ENCODE measurements at places on chromosomes 6 and 20.

DNA sequence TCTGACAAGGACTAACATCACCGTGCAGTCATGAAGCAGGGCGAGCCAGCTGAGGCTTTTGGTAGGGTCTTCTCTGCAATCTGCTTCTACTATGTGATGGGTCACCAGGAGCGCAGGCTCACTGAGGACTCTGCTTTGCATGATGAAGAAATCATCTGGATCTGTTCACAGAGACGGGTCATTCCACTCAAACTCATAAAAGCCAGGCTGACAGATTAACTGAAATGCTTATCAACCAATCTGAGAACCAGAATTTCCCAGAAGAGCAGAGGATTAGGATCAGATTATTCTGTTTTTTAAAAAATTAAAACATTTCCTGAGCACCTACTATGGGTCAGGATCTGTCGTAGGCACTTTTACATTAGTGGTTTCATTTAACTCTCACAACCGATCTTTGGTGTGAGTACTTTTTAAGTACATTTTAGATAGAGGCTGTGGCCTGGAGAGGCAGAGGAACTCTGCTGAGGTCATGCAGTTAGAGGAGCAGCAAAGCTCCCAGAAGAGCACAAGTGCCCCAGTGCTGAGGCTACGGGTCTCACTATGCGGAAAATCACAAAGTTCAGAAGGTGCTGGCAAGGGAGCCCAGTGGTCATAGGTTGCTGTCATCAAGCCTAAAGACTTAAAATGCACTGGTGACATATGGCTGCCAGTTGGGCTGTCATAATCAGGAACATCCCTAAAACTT, 109.1 kb downstream of the BACH2 start:
- no peak for DNase-seq

DNA sequence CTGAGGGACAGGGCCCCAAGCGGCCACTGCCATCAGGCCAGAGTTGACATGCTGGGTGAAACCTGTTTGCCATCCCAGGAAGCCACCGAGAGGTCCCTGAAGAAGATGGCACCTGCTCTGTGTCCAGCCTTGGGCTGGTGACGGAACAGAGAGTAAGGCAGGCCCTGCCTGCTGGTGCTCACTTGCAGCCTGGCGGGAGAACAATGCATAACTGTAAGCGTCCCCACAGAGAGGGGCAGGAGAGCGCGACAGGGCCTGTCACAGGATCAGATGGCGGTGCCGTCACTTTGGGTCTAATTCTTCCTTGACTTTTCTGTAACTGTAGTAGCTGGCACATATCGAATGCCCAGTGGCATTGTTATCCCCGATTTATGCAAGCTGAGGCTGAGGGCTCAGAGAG, 29.0 kb upstream of the VSTM2L start:
- no peak for DNase-seq

- no peak for DNase-seq
Observed at GRCh38 chr6:36207155-36207554, 10.6 kb downstream of the BRPF3 start.

GRCh38 chr20:48531505-48531904, 296.3 kb downstream of the PREX1 start:
- DNase-seq, result no peak

- DNase-seq, result no peak
Observed at GRCh38 chr6:127893541-127893940, 7.3 kb downstream of the THEMIS start.

DNA sequence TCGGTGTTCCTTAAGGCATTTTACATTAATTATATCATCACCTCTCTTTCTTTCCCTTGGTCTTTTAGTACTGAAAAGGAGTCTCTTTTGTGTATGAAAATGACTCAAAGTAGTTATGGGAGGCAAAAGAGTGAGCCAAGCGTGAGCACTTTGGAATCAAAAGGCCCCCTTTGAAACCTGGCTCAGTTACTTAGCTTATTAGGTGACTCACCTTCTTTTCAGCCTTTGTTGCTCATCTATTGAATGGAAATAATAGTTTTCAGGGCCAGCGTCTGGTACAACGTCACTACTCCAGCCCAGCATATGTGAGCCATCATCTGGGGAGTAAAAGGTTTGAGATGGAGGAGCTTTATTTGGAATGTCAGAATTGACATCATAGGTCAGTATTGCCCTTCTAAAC, 147.4 kb upstream of the SCGN start:
- DNase-seq, result no peak

DNA sequence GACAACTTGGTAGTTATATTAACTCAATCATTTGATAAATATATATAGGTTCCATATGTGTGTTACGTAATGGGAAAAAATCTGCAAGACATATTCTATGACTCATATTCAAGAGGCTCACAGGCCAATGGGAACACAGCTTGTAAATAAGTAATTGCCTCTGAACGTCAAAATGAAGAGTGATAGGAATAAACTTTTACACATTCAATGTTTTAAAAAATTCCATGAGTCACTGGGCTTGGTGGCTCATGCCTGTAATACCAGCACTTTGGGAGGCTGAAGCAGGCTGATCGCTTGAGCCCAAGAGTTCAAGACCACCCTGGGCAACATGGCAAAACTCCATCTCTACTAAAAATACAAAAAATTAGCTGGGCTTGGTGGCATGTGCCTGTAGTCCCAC, 209.4 kb upstream of the MCHR2 start:
- DNase-seq, result no peak

- no peak for DNase-seq
Observed at GRCh38 chr20:5067877-5068645, 51.7 kb downstream of the PCNA start.

DNA sequence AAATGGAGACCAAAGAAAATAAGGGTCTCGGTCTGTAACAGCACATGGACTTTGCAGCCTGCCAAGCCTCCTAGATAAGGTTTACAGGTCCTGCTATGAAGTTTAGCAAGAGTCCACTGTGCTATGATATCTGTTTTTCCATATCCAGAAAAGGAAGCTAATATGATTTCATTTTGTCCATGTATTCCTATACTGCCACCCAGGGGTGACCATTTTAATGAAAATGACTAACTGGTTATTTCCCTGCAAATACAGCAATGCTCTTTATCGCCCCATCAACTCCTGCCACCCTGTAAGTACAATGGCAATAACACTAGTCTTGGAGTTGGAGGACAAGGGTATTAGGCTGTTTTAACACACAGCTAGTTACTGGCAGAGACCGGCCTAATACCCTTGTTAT, 115.2 kb upstream of the GLP1R start:
- no peak for DNase-seq

DNA sequence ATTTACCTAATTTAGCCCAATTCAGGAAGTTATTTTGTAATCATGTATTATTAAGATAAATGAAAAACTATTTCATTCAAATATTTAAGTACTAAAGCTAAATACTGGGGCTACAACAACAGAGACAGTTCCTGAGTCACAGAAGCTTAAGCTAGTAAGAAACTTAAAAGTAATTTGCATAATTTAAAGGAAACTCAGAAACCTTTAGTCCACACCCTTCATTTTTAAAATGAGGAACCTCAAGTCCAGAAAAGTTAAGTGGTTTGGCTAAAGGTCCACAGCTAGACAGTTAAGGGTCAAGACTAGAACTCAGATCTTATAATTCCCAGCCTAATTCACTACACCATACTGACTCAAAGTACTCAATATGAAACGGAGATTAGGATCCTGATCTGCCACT, 7.2 kb downstream of the LMBRD1 start:
- no peak for DNase-seq

DNA sequence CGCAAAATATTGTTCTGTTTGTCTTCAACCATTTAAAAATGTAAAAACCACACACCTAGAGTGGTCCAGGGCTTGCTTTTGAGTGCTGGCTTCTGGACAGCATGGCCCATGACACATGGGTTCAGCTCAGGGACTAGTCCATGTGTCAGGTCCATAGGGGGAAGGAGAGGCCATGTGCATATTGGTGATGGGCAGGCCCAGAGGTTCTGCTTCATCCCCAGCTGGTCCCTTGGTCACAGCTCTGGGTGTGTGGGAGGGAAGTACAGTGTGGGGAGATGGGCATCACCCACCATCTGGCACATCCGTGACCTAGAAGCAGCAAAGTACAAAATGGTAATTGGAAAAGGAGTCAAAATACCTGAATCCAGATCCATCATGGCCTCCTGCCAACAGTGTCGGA, 50.7 kb downstream of the STK35 start:
- no peak for DNase-seq

DNA sequence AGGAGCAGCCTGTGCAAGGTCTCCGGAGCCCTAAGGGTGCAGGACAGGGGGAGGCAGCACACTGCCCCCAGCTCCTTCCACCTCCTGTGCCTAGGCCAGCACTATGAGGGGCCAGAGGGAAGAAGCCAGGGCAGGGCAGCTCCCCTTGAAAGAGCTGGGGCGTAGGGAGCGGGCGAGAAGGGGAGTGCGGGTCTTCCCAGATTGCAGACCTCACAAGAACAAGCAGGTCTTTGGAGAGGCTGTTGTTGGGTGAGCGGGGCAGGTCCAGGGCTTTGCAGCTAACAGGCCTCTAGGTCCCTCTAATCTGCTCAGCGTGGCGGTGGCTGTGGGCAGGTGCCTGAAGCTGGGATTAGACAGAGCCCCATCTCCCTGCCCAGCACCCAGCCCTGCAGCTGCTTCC, 22.4 kb upstream of the CST1 start:
- DNase-seq, result no peak

GRCh38 chr20:9119776-9120175, 50.9 kb downstream of the PLCB4 start:
- peak; percentile 3 for DNase-seq

GRCh38 chr20:542777-543368, 717 bp downstream of the CSNK2A1 start:
- DNase-seq, result no peak

- DNase-seq, result no peak
Observed at GRCh38 chr6:131101911-131102680, 33.2 kb upstream of the AKAP7 start.

DNA sequence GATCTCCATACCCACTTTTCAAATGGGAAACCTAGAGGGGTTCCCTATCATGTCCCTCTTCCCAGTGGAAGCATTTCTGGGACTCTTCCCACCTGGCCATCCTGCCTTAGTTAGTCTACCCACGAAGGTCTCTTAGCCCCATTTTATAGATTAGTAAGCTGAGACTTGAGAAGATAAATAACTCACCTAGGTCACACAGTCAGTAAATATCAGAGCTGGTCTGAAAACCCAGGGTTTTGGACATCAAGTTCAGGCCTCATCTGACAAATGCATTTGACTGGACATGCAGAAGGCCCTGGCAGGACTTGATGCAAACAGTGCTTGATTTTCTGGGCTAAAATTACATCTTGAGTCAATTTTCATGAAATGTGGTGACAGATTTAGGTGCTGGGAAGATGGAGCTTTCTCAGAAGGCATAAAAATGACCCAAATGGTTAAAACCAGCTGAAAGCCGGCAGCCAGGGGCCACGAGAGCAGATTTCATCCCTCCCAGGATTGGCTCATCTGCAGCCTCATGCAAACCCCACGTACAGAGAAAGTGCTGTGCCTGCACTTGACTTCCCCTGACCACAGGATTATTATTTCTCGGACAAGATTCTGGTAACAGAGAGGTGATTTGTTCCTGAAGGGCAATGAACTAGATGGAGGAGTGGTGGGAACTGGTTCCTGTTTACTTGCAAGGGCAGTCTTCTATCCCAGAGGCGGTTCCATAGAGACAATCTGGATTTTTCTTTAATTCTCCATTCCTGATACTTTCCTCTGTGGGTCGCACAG, 23.1 kb downstream of the CPNE5 start:
- no peak for DNase-seq

DNA sequence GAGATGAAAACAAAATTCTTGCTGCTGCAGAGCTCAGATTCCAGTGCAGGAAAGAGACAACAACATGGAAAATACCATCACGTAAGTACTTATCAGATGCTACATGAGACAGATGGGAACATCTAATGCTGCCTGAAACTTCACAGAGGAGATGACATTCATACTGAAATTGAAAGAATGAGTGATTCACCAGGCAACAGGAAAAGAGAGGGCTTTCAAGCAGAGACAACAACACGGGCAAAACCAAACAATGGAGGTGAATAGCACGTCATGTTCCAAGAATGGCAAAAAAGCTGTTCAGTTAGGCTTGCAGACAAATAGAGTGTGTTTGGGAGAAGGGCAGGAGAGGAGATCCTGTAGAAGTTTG, 39.3 kb downstream of the GTF2H5 start:
- DNase-seq, result no peak

DNA sequence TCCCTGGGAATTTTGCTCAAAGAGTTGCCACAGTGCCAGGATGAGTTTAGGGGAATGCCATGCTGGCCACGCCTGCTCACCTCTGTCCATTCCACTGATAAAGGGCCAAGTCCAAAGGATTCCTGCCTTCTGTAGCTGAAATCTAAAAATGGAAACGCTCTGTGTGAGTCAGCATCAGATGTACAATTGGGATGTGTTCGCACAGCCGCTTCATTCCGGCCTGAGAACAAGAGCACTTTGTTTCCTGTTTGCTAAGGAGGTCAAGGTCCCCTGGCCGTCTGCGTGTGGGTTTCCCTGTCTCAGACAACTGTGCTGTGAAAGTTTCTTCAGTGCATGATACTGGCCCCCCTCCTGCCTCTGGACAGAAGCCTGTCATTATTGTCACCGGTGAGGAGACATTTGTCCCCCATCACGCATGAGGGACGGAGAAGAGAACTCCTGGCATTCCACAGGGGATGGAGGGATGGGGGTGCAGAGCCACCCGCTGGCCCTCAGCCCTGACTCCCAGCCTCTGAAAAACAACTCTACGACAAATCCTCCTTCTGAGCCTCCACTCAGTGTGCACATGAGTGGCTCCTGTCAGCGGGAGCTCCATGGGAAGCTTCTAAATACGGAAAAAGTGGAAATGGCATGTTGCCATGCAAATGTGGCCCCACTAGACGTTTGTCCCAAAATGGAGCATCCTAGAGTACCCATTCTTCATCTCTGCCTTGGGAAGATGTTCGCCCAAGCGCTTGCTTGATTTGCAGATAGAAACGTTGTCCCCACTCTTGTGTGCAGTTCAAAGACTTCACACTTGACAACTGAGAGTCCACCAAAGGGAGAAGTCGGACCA, 143.5 kb upstream of the AFDN start:
- peak; percentile 91 for DNase-seq

- DNase-seq, result peak; percentile 6
Observed at GRCh38 chr6:85015396-85015990, 251.1 kb upstream of the TBX18 start.

DNA sequence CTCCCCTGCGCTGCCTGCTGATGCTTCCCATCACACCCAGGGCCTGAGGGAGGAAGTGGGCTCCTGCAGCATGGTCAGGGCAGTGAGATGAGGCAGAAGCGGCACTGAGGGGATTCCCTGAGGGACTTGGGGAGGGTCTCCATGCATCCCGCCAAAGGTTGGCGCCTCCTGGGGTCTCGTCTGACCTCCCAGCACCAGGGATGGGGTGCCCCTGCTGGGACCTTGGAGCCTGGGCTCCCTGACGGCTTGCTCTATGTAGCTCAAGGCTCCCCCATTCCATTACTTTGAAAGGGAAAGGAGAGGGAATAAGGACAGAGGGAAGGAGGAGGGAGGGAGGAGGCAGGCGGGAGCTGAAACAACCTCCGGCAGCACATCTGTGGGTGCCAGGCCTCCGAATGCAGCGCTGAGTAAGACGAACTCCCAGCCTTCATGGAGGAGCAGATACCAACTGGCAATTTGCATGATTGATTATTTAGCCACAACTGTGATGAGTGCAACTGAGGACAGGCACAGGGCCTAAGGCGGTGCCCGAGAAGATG, 259.3 kb downstream of the ERMARD start:
- no peak for DNase-seq

- DNase-seq, result no peak
Observed at GRCh38 chr6:135085700-135086413, 31.2 kb upstream of the HBS1L start.
